ENCODE measurements at places on chromosomes 6 and 20.

GRCh38 chr6:130026859-130027258, 8.5 kb downstream of the L3MBTL3 start:
- no peak for DNase-seq

GRCh38 chr6:149443411-149444181, 41.2 kb downstream of the ZC3H12D start:
- DNase-seq = no peak

GRCh38 chr6:89079511-89080234, 878 bp upstream of the PNRC1 start:
- DNase-seq = peak; percentile 20

DNA sequence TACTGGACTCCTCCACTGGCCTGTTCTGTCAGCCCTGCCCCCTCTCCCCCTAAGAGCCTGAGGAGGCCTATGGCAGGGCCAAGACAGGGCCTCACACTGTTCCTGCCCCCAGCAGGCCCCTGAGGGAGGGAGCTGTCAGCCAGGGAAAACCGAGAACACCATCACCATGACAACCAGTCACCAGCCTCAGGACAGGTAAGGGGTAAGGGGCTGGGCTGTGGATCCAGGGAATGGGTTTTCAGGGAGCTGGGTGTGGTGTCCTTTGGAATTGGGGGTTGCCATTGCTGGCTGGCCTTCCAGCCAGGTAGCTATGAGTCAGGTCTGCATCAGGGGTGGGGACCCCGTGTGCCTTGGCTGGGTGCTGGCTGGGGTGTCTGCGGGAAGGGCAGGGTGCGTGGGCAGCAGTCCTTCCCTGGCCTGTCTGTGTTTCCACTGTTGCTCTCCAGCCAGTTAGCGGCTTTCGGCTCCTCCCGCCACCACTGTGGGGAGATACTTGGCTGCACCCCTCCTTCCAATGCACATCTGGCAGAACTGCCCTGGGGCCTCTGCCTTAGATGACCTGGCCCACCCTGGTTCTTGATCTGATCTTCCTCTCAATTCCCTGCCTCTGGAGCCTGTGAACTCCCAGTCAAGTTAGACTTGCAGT, 3.9 kb downstream of the SLC29A1 start:
- peak; percentile 42 for DNase-seq

- no peak for DNase-seq
Measured at GRCh38 chr6:157259443-157259842, 63.9 kb downstream of the TMEM242 start.

DNA sequence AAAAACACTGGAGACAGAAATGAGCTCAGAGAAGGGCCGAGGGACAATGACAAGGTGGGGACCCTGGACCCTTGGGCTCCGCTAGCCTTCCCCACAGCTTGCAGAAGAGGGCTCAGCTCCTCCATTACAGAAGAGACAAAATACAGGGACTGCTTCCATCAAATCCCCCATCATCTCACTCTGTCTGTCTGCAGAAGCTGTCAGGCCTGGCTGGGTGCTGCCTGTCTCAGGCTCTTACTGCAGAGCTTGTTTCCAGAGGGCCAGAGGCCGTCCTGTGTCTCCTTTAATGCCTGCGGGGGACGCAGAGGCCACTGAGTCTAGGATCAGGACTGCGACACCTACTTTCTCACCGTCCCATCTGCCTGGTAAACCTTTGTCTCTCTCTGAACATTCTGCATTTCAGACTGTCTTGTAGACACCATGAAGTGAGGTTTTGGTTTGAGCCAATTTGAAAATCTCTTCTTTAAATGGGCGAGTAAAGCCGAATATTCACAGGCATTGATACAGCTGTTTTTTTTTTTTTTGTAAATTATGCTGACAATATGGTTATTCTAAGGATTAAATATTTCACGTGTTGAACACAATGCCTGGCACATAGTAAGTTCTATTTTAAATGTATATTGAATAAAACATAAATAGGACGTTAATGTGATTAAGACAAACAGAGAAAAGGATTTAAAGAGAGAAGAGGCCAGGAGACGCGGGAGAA, 28.3 kb downstream of the RNASET2 start:
- DNase-seq = no peak

- DNase-seq = no peak
Measured at GRCh38 chr6:40425192-40425919, 161.8 kb downstream of the LRFN2 start.

DNA sequence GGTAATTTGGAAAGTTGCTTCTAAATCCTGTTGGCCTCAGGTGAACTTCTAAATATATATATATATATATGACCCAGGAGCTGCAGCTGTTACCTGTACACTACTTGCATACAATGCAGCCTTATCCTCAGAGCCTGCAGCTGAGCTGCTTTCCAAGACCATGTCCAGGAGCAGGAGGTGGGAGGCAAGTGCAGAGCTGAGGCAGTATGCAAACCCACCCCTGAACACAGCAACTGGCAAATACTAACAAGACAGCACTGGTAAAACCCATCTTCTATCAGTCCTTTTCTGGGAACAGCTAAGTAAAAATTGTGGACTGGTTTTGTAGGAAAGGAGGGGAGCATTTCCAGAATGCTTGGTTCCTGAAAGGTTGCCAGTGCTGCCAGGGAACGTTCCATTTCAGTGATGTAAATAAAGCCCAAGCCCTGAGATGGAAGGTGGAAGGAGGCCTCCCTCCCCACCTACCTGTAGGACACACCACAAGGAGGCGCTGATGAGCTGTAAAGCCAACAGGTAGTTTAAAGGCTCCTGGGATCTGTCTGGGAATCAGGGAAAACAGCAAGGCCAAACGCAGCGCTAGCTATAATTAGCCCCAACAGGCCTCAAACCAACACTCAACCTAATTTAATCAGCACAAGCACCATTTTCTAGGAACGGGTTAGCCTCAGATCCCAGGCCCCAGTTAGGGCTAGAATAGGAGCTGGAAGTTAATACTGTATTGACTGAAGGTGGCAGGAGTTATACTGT, 93.8 kb upstream of the MAP7 start:
- DNase-seq = peak; percentile 92

DNA sequence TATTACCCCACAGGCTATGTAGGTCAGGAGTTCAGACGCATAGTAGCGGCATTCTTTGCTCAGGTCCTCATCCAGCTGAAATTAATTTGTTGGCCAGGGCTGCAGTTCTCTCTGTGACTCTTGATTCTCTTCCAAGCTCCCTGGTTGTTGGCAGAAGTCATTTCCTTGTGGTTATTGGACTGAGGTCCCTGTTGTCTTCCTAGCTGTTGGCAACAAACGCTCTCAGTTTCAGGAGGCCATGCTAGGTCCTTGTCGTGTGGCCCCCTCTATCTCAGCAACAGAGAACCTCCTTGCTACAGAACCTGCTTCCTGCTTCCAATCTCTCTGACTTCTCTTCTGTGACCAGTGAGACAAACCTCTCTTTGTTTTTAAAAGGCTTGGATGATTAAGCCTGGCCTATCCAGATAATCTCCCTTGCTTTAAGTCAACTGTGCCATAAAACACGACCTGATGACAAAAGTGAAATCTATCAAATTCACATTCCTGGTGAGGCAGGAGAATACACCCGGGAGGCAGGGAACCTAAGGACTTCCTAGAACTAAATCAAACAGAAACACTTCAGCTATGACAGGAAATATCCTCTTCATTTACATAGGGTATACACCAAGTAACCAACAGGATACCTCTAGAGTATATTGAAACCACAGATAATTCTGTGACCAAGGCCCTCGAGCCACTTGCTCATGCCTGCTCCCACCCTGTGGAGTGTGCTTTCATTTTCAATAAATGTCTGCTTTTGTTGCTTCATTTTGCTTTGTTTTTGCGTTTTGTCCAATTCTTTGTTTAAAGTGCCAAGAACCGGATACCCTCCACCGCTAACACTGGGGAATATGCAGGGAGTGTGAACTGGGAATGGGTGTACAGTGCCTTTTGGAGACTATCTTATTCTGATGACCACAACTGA, 196.0 kb downstream of the BTBD3 start:
- DNase-seq = no peak

DNA sequence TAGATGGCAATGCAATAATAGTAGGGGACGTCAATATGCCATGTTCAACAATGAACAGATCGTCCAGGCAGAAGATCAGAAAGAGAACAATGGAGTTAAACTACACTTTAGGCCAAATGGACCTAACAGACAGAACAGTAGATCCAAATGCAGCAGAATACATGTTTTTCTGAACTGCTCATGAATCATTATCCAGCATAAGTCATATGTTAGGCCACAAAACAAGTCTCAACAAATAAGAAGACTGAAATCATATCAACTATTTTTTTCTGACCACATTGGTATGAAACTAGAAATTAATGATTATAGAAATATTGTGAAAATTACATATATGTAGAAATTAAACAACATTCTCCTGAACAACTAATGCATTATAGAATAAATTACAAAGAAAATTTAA, 10.2 kb upstream of the DEFB125 start:
- DNase-seq = no peak
